ENCODE measurements at places on chromosomes 13 and 19.

- DNase-seq: no peak
Observed at GRCh38 chr13:113565526-113566226, 18.9 kb upstream of the TFDP1 start.

GRCh38 chr13:76226941-76227340 lies 590.8 kb downstream of the LMO7 start:
- DNase-seq: no peak

- DNase-seq: no peak
Observed at GRCh38 chr13:112067871-112068539, 1.1 kb downstream of the SOX1 start.

GRCh38 chr19:5078182-5078581 lies 109.3 kb downstream of the KDM4B start:
- no peak for DNase-seq

DNA sequence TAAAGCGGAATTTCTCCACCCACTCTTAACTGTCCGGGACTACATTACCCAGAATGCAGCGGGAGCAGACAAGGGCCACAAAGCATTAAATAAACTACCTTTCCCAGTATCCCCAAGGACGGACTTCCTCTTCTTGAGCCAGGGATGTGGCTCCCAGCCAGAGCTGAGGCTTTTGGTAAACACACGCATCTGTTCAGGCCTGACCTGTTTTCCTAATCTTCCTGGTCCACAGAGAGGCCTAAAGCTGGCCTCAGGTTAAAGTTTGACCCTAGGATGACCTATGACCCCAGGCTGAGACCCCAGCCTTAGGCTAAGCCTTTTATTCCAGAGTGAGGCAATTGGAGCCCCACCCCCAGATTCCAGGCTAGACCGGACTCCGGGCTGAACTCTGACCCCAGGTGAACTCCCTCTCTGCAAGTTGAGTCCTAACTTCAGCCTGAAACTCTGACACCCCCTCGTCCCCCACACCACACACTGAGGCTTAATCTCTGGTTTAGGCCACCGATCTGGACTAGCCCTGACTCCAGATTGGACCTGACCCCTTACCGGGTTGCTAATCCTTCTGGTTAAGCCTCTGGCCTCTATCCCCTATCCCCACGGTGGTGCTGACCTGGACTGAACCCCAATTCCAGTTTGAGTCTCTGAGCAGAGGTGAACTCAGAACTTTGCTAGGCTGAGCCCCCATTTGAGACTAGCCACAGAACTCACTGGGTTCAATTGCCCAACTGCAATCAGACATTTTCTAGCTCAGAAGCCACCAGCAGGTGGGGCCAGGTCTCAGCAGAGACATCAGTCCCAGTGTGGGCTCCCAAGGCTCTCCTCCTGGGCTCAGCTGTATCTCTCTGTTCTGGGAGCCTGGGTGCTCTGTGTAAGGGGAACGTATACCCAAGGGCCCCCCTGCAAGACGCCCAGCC lies 750 bp upstream of the GPR108 start:
- DNase-seq: peak; percentile 58

All from activated gamma-delta T cell treated with anti-CD3 and anti-CD28 coated beads, Interleukin-2, amount 50 U/mL, for 16 hours (primary cell).